ENCODE measurements at places on chromosomes 4 and X.

GRCh38 chr4:83964996-83965541, 429.2 kb downstream of the GPAT3 start:
- peak; percentile 5 for DNase-seq

DNA sequence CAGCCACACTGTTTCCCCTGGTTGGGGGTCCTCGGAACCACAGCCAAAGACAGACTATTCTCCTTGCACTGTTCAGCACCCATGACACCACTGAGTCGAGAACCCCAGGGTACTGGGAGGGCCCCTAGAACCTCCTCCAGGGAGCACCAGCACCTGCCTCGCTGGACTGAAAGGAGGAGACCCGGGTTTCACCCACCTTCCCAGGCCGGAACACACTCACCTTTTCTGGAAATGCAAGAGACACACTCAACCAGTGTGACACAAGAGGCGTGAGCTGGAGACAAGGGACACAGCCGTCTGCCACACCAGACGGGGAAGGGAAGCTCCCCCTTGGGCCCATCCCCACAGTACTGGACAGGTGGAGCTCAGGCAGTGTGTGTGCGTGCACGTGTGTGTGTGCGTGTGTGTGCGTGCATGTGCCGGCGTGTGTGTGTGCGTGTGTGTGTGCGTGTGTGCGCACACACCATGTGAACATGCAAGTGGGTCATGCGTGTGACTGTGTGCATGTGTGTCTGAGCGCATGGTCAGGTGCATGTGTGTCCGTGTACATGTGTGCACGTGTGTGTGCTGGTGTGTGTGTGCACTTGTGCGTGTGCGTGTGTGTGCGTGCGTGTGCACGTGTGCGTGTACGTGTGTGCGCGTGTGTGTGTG, 128.8 kb upstream of the NKX1-1 start:
- DNase-seq: no peak

- no peak for DNase-seq
Measured at GRCh38 chrX:42739258-42739657, 38.7 kb downstream of the PPP1R2C start.

GRCh38 chr4:152328582-152328981, 207.3 kb downstream of the FBXW7 start:
- peak; percentile 19 for DNase-seq

Measured in AG08395 (cell line).